GM12865 (cell line): ENCODE measurements at places on chromosomes 12 and 14.
A peak's percentile ranks its signal among the peaks of the same experiment; 100 is the strongest.

- DNase-seq: no peak
Observed at GRCh38 chr14:52589646-52590045, 37.0 kb downstream of the GPR137C start.

DNA sequence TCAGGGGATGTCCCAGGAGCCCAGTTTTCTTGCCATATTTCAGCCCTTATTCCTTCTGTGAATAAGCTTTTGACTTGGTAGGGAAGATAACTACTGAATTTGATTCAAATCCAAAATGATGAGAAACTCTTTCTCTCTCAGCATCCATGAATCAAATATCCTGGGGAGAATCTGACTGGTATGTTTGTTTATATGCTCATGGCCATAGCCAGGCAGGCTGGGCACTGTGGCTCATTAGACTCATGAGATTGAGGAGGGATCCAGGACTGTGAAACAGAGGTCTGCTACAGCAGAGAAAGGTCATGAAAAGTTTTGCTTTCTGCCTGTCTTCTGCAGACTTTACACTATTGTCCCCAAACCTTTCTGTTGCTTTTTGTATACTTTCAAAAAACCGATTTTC lies 346.4 kb upstream of the ATP2B1 start:
- DNase-seq: no peak

DNA sequence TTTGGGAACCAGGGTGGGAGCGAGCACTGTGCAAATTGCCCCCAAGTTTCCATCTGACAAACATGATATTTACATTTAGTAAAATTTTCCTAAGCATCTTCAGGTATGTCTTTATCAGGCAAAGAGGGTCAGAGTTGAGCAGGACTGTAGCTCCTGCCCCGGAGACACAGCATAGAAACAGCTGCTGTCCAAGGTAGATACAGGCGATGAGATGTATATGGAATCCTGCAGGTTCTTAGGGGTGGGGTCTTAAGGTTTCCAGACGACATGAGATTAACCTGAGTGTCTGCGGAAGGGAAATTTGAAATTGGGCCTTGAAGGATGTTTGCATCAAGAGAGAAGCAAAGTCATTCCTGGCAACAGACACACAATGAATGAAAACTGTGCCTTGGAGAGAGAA lies 998.8 kb downstream of the AACS start:
- no peak for DNase-seq

- no peak for DNase-seq
Observed at GRCh38 chr12:131437706-131438492, 273.0 kb upstream of the SFSWAP start.

DNA sequence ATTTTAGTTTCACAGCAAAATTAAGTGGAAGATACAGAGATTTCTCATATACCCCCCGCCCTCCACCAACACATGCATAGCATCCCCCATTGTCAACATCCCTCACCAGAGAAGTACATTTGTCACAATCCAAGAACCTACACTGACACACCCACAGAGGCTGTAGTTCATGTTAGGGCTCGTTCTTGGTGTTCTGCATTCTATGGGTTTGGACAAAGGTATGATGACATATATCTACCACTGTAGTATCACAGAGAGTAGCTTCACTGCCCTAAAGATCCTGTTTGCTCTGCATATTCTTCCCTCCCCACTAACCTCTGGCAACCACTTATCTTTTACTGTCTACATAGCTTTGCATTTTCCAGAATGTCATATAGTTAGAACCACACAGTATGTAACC lies 444.6 kb upstream of the DCN start:
- no peak for DNase-seq

GRCh38 chr14:54105406-54105805 lies 148.8 kb upstream of the BMP4 start:
- no peak for DNase-seq

DNA sequence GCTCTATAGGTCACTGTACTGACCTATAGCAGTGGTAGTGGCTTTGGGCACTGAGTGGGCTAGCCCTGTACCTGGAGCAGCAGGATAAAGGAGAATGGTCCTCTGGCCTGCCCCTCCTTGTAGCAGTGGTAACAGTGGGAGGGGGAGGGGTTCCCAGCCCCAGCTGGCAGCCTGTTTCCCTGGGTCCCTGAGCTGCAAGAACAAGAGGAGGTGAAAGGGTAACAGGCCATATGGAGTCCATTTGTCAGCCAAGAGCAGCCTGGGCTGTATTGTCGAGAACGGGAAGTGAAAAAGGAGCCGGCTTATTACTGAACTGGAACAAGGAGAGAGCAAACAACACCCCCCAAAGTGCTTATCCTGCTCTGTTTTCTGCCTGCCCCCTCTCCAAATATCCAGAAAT lies 73.8 kb upstream of the SRSF5 start:
- peak; percentile 83 for DNase-seq

- peak; percentile 81 for DNase-seq
Observed at GRCh38 chr14:77641534-77642341, 25.3 kb upstream of the SPTLC2 start.

DNA sequence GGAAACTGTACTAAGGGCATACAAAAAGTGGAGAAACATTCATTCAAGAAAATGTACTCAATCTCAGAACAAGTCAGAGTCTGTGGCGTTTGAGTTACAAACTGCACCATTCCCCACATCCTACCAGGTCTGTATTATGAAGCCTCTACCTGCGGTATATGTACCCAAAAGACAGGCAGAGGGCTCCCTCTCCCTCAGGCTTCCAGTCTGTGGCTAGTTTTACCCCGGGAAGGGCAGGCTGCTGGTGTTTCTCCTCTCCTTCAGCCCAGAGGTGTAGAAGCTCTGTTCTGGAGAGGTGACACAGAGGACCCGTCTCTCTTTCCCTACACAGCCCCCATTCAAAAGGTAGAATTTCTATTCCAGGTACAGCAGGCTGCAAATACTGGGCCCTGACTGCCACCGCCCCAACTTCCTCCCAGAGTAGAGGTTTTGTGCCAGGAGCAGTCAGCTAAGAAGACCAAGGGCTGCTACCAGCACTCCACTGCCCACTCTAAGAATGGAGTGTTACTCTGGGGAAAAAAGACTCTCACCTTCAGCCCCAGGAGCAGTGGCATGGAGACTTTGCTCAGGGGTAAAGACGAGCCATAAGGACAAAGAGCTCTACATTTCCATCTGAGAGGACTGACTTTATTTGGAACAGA lies 39.4 kb downstream of the PARP11 start:
- no peak for DNase-seq

- DNase-seq: peak; percentile 48
Observed at GRCh38 chr14:49193332-49194065, 392.7 kb downstream of the RPS29 start.

DNA sequence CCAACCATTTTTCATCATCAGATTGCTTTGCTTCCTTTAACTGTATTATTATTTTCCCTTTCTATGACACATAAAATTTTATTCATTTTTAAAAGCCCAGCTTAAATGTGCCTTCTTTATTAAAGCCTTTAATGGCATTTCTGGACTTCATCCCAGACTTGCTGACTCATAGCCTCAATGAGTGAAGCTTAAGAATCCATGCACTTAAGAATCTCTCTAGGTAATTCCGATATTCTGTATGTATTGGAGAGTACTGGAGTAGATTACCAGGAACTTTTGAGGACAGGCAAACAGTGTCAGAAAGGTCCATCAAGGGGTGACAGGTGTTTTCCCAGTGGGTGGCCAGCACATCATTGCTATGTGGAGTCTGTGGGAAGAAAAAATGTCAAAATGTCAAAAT lies 107.9 kb downstream of the PTPRQ start:
- DNase-seq: no peak
